HTR-8/SVneo (cell line): ENCODE measurements at places on chromosomes 2 and 18.

- DNase-seq: no peak
Observed at GRCh38 chr2:188345020-188345419, 53.3 kb downstream of the GULP1 start.

GRCh38 chr2:134852518-134852917 lies 14.1 kb downstream of the ACMSD start:
- no peak for DNase-seq

GRCh38 chr18:54765636-54766375 lies 62.5 kb upstream of the RAB27B start:
- no peak for DNase-seq

- DNase-seq: peak; percentile 50
Observed at GRCh38 chr2:112259509-112260294, 4.9 kb upstream of the ZC3H8 start.

DNA sequence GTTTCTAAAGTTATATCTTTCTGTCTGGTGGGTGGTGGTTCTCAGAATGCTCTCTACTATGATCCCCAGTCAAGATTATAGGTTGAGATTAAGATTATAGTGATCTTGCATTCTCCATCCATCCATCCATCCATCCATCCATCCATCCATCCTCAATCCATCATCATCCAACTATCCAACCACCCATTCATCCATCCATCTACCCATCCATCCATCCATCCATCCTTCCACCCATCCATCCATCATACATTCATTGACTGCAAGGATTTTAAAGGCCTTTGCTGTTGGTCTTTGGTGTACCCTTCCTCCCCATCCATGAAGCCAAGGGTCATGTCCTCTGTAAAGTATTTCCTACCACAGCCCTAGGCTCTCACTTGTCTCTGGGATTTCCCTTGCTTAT lies 13.1 kb downstream of the GLI2 start:
- no peak for DNase-seq

- DNase-seq: no peak
Observed at GRCh38 chr2:10382354-10383061, 65.6 kb downstream of the ODC1 start.

DNA sequence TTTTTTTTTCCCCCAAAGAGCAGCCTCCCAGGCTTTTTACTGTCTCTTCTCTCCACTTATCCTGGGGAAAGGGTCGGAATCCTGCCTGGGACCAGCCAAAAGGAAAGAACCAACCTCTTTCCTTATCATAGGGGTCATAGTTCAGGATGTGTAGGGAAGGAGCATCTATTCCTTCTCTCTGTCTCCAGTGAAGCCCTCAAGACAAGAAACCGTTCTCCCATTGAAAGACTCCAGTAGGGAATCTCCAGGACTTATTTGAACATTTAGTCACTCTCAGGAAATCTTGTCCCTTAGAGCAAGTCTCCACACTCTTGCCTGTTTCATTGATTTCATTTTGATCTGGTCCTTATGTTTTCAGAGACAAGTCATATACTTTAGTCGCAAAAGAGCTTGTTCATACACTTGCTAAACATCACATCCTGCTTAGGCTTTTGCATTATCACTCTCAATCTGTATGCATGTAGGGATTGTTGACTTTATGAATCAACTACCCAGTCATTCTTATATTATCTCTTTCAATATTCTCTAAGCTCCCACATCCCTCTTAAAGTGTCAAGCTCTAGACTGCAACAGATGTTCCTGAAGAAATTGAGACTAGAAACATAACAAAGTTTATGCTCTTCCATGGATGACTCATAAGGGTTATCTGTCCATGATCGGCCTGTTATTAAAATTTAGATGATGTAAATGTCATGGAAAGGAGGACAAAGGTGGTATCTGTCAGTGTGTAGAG lies 116.2 kb upstream of the ST6GAL2 start:
- peak; percentile 9 for DNase-seq

GRCh38 chr2:224202281-224202865 lies 163.3 kb upstream of the SERPINE2 start:
- DNase-seq: no peak

DNA sequence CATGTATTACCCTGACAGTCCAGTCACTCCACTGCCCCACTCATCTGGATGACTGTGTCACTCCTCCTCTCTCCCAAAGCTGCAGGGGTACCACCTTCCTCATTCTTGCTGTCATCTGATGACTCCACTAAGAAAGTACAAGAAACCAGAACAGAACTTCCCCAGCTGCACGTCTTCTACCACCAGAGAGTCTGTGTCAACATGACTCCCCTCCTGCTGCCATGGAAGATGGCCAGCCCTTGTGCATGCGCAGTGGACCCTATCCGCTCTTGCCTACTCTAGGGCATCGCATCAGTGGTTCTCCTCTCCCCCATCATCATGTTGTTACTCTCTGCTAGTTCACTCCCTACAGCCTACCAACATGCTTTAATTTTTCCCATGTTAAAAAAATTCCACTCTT lies 14.5 kb upstream of the ST8SIA3 start:
- DNase-seq: no peak

DNA sequence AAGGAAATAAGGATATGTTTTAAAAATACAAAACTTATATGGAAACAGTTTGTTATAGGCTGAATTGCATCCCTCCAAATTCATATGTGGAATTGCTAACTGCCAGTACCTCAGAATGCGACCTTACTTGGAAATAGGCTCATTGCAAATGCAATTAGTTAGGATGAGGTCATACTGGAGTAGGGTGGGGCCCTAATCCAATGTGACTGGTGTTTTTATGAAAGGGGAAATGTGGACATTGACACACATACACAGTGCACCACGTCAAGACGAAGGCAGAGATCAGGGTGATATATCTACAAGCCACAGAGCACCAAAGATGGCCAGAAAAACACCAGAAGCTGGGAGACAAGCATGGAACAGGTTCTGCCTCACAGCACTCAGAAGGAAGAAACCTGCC lies 494.2 kb downstream of the TSN start:
- no peak for DNase-seq

GRCh38 chr2:180046776-180047175 lies 39.7 kb upstream of the CWC22 start:
- no peak for DNase-seq

- DNase-seq: no peak
Observed at GRCh38 chr2:240397924-240398645, 37.4 kb upstream of the GPC1 start.

DNA sequence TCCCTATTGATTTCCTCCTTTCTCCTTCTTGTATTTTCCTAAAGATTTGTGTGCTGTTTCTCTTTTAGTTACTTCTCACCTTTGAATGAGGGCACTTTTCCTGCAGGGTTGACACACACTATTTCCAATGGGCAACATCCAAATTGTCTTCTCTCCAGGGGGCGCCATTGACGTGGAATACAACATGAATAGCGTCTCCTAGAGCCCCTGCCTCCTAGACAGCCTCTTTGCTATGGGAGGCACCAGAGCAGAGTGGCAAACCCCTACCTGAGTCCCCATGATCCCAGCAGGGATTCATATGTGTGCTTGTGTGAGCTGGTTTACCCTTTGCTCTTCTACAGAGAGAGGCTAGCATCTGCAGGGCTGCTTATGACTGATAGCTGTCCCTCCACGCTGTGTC lies 61.3 kb upstream of the ITSN2 start:
- peak; percentile 57 for DNase-seq

DNA sequence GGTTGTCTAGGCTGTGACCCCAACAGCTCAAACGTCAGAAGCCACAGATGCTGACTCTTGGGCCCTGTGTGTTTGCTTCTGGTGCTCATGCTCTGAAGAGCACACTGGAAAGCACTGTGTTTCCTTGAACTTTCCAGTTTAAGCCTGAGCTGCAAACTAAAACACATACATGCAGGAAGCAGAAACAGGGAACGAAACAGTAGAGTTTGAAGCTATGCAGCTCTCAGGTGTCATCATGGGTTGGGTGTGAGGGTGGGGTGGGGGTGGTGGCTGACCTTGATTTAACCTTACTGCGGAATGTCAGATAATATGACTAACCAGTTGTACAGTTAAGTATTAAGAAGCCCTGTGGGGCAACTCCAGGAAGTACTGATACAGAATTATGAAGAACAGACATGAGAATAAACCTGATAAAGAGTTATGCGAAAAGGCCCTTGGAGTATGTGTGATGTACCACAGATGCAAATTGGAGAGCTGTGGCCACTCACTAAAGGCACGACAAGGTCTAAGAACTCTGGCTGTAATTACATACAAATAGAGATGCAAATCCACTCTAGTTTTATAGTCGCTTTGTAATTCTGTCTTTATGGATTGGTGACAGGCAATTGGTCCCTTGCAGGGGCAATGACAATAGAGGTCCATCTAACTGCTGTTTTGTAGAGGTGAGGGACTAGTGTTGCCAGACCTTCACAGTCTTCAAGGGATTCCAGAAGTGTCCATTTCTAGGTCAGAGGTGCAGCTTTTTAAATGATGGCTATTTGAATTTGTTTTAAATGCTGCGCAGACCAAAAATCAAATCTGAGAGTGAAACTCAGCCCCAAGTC lies 273.1 kb downstream of the NAPG start:
- peak; percentile 49 for DNase-seq

GRCh38 chr2:18422432-18423165 lies 137.9 kb downstream of the RDH14 start:
- DNase-seq: no peak

DNA sequence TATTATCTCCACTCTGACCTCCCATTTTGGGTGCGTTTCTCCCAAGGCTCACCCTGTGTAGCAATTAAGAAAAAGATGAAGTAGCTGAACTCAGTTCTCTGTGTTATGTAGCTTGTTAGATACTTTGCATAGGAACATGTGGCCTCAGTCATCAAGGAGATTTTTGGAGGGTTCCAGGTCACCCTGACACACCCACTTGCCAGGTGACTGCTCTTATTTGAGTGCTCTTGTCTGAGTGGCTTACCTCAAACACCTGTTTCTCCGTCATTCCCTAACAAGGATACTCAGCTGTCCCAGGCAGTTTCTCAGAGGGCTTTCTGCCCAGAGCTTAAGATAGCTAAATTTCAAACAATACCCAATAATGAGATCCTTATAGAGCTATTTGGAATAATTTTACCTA lies 577.2 kb upstream of the HNMT start:
- DNase-seq: no peak

- no peak for DNase-seq
Observed at GRCh38 chr2:219037783-219038499, 3.4 kb downstream of the CFAP65 start.

DNA sequence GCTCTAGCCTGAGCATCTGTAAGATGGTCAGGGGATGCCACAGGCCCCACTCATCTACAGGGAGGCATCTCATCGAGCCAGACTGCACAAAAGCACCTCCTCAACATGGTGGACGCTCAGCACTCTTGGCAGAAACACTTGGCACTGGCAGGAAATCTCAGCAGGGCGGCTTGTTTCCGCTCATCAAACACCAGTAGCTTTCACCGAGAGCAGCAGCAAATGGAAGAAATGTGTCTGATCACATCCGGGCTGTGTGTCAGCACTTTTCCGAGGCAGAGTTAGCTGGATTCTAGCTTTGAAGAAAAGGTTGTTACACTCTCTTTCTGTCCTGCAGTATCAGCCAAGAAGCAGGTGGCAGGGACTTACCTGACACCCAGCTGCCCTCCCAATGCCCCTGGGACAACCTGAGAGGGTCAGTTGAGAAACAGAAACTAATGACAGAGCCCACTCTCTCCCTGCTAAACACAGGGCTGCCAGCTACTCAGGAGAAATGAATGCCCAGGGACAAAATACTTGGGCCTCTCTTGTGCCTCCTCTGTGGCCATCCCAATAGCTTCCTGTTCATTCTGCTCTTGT lies 68.9 kb upstream of the FZD7 start:
- no peak for DNase-seq

GRCh38 chr2:233791883-233792329 lies 13.8 kb downstream of the MROH2A start:
- no peak for DNase-seq

- DNase-seq: no peak
Observed at GRCh38 chr2:207283356-207283755, 117.6 kb upstream of the KLF7 start.

DNA sequence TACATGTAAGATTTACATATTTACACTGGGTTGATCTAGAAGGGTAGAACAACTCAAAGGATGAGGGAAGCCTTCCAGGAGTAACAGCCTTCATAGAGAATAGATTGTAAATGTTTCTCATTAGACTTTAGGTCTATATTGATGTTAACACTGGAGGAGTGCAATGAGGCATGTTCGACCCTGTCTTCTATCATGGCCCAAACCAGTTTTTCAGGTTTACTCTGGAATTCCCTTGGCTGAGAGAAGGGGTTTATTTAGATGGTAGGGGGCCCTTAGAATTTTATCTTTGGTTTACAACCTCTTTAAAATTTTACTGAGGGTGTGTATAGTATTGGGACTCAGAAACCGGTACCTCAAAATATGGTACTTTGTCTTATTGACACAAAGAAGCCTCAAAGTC lies 634.9 kb upstream of the PIK3C3 start:
- no peak for DNase-seq

GRCh38 chr2:20222769-20223406 lies 2.0 kb downstream of the SDC1 start:
- DNase-seq: no peak

GRCh38 chr2:228318218-228318617 lies 136.7 kb upstream of the SPHKAP start:
- DNase-seq: peak; percentile 23

GRCh38 chr2:64582774-64583340 lies 58.7 kb downstream of the AFTPH start:
- DNase-seq: no peak

GRCh38 chr18:13463526-13464210 lies 245.1 kb downstream of the LDLRAD4 start:
- no peak for DNase-seq

- no peak for DNase-seq
Observed at GRCh38 chr2:240458044-240458899, 22.8 kb downstream of the GPC1 start.

- DNase-seq: no peak
Observed at GRCh38 chr2:172374318-172375240, 52.8 kb upstream of the ITGA6 start.

DNA sequence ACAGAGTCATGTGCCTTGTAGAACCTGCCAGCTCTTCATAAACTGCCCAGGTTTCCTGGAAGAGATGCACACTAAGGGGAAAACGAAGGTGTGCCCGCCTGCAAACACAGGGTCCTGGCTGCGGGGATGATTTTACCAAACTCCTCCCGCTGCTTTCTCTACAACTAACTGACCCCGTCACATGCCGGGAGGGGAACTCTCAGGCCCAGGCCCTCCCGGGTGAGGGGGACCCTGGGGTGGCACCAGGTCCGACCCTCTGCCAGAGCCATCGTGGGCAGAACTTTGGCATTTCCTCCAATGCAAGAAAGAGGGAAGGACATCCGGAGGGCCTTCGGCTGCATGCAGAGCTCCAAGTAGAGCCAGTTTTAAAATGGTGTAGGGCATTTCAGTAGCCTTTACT lies 28.6 kb downstream of the CAPN13 start:
- no peak for DNase-seq

GRCh38 chr2:34980689-34981088 lies 1374.9 kb upstream of the CRIM1 start:
- no peak for DNase-seq

DNA sequence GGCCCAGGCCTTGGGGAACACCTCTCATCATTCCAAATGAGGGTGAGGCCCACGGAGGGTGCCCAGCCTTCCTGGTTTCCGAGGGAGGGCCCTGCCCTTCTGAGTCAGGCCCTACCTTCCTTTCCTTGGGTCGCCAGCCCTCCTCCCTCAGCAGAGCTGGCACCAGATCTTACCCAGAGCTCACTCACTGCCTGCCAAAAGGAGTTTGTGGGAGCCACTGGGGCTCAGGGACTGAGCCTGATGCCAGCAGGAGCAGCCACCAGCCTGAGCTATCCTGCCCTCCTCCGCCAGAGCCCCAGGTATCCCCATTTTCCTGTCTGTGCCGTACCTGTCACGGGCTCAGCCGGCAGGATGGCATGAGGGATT lies 64.1 kb downstream of the NRP2 start:
- DNase-seq: no peak
